ENCODE measurements at places on chromosomes 13 and 19.

DNA sequence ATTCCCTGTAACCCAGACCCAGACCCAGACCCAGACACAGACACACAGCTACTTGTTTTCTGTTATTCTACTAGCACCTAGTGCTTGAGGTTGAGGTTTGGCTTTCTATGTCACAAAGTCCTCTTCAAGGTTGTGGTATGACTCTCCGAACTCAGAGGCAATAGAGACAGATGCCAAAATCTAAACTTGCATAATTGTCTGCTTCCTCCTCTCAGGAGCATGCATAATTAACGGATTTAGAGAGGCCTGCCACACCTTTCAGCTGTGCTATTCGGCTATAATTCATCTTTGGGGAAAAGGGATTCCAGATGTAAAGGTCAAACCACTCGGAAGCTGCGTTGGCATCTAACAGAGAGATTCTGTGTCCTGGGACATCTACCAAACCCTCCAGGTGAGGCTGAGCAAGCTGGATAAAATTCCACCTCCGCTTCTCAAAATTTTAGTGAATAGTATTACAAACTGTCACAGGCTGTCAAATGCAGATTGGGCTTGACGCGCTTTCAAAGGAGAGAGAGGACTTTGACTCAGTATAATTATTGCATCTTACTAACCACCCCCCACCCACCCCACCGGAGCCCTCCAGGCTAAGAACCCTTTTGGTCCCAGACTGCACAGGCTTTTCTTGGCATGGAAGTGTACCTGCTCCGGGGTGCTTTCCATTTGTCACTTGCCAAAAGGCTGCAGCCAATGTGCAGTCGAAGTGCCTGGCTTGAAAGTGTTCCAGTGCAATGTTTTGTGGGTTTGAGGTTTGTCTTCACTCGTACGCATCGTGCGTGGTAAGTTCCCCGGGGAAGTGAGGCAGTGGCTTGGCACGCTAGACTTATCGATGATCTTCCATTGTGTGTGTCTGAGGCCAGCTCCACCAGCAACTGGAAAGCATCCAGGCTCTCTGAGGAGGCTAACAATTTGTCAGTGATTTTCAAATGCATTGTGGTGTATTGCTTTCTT lies 194.1 kb downstream of the TDRD3 start:
- DNase-seq: no peak

GRCh38 chr19:13812544-13812943 lies 17.3 kb downstream of the ZSWIM4 start:
- DNase-seq: no peak

DNA sequence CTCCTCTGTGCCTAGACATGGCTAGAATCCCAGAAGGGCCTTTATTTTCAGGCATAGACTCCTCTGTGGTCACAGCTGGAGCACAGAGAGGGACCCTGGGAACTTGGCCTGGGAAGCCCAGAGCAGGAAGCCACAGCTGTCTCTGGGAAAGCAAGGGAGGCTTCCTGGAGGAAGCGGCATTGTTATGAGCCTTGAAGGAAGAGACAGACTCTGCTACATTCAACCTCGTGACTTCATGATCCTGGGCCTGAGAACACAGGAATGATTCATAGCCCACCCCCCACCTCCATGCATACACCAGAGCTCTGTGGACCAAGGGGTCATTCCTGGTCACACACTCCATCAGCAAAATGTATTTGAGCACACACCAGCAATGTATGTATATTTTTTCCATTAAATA lies 8.6 kb downstream of the RDH8 start:
- no peak for DNase-seq

GRCh38 chr13:89916551-89916950 lies 1430.9 kb upstream of the MIR17HG start:
- no peak for DNase-seq
